ENCODE measurements at places on chromosomes 12 and 14.

DNA sequence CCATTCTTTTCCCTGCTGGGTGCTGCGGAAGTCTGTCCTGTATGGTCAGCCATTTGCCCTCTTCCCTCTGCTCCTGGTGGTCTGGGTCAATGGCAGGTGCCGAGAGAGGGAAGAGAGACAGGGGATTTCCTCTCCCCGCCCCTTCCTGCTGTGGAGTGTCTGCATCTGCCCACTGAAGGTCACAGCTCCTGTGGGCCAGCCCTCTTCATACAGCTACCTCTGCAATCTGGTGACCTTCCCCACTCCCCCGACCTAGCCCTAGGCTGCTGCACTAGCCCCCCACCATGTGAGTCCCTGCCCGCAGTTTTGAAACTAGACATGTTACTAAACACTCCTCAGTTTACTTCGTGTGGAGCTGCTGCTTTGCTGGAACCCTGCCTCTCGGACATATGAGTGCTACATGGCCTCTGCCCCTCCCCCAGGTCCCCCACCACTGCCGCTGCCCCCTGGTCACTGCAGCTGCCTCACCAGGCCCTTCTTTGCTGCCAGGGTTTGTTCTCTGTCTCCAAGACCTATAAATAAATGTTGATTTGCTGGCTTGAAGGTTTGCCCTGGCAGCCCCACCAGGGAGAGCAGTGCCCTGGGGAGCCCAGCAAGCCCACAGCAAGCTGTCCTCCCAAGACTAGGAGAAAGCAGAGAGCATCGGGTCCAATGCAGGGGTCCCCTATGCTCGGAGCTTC is 102.9 kb downstream of the DPF3 start:
- no peaks in the 10 kb centered on the region for H3K4me1 ChIP-seq
- no peaks in the 10 kb centered on the region for H3K27me3 ChIP-seq
- no peak overlapping the region for H3K27ac ChIP-seq
- no peak for DNase-seq
- H3K4me3 ChIP-seq: no peak overlapping the region
- no peaks in the 10 kb centered on the region for H3K36me3 ChIP-seq

DNA sequence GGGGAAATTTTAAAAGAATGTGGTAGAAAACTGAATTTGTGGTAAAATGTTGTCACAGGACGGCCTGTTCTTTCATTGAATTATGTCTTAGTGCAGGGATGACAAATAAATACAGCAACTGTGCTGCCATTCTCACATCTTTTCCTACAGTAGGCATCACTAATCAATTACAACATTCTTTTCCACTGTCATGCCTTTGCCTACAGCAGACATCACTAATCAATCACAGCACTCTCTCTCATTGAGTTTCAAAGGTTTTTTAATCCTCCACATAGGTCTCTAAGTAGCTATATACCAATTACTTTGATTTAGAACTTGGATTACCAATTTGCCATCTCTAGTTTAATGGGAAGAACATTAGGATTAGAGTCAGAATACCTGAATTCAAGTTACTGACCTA is 30.1 kb downstream of the NTF3 start:
- no peaks in the 10 kb centered on the region for H3K36me3 ChIP-seq
- no peak overlapping the region for H3K27ac ChIP-seq
- peaks cover 10% of the 10 kb centered on the region for H3K4me1 ChIP-seq
- no peaks in the 10 kb centered on the region for H3K27me3 ChIP-seq

DNA sequence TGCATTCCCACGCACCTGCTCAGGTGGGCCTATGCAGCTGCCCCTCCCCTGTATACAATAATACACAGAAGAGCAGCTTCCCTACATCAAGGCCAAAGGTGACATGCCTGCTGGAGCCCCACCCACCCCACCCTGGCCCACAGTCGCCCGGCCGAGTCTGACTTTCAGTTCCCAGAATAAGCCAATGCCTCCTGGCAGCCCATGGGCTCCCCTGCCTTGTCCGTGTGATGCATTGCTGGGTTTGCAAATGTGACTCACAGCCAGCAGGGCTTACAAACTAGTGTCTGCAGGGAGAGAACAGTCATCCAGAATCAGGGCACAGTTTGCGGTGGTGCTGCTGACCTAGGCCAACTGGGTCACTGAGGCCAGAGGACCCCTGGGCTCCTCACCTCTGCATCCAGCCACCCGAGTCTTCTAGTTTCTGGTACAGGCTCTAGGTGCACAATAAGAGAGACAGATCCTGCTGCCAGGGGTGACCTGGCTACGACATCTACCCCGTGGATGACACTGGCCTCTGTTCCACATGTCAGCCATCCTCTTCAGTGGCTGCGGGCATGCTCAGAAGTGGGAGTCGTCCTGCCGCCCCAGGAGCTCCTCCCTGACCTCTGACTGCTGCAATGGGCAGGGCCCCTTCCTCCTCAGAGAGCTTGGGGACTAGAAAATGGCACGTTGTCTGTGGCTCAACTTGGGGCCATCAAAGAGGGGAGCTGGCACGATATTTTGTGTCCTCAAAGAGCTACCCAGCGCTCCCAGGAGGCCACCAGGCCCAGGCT is 84.5 kb downstream of the CHGA start:
- H3K27ac ChIP-seq: peak overlapping the region; percentile 77
- no peaks in the 10 kb centered on the region for H3K27me3 ChIP-seq
- H3K36me3 ChIP-seq: no peaks in the 10 kb centered on the region
- H3K4me1 ChIP-seq: peaks cover 40% of the 10 kb centered on the region
- peak; percentile 62 for DNase-seq

DNA sequence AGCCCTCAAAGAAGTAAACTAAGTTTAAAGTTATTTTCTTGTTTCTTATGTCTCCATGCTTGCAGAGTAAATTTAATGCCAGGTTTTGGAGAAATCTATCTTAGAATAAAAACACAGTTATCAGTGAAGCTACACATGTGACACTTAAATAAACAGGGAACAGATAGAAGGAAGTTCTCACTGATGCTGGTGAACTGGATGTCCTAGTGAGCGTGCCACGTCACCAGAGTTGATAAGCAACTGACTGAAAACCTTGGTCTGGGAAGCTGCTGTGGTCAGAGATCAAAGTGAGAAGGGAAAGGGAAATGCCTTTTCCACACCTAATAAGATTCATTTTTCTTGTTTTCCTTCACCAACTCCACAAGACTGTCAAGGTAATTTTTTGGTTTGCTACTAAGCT is 74.8 kb upstream of the PCED1B start:
- no peaks in the 10 kb centered on the region for H3K4me1 ChIP-seq
- no peak overlapping the region for H3K4me3 ChIP-seq
- H3K36me3 ChIP-seq: no peaks in the 10 kb centered on the region
- no peak overlapping the region for H3K27ac ChIP-seq
- H3K27me3 ChIP-seq: no peaks in the 10 kb centered on the region

- H3K36me3 ChIP-seq: no peaks in the 10 kb centered on the region
- no peaks in the 10 kb centered on the region for H3K27me3 ChIP-seq
- no peak overlapping the region for H3K4me3 ChIP-seq
- no peaks in the 10 kb centered on the region for H3K4me1 ChIP-seq
- DNase-seq: no peak
Measured at GRCh38 chr14:79043194-79043889, 873.2 kb downstream of the NRXN3 start.

DNA sequence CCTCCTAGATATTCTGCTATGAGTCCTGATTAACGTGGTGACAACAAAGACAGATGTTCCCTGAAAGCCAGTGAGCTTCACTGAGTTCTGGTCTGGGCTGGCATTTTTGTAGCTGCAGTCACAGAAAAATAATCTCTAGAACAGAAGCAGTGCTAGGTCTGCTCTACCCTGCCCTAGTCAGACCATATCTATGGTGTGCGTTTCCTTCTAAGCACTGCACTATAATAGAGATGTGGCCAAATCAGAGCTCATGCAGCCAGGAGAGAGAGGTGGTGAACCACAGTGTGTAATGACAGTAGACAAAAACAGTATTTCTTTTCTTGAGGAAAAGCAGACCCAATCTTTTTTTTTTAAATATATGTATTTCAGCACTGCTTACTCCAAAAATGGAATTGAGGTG is 76.3 kb downstream of the CMAS start:
- no peaks in the 10 kb centered on the region for H3K27me3 ChIP-seq
- no peaks in the 10 kb centered on the region for H3K36me3 ChIP-seq
- H3K4me3 ChIP-seq: no peak overlapping the region
- DNase-seq: no peak
- no peak overlapping the region for H3K27ac ChIP-seq
- H3K4me1 ChIP-seq: no peaks in the 10 kb centered on the region

- peaks cover 10% of the 10 kb centered on the region for H3K4me1 ChIP-seq
- no peak overlapping the region for H3K27ac ChIP-seq
- H3K4me3 ChIP-seq: no peak overlapping the region
- no peaks in the 10 kb centered on the region for H3K36me3 ChIP-seq
- no peaks in the 10 kb centered on the region for H3K27me3 ChIP-seq
Measured at GRCh38 chr12:64796205-64796845, 28.1 kb upstream of the TBC1D30 start.

DNA sequence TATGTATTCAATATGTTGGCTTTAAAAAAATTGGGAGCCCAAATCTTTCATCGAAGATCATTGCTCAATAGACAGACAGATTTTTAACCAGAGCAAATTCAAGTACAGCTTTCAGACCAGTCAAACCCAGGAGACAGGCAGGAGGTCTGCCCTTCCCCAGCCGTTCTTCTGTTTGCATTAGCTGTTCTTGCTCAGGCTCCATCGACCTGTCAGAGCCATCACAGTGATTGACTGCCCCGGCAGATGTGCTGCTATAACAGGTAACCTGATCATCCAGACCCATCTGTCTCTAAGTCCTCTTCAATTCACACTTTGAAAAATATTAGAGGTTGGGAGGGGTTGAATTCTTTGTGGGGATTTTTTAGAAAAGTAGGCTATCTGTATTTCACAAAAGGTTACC is 453.5 kb downstream of the FOXG1 start:
- no peaks in the 10 kb centered on the region for H3K4me1 ChIP-seq
- DNase-seq: no peak
- H3K4me3 ChIP-seq: no peak overlapping the region
- H3K36me3 ChIP-seq: no peaks in the 10 kb centered on the region
- H3K27me3 ChIP-seq: no peaks in the 10 kb centered on the region

DNA sequence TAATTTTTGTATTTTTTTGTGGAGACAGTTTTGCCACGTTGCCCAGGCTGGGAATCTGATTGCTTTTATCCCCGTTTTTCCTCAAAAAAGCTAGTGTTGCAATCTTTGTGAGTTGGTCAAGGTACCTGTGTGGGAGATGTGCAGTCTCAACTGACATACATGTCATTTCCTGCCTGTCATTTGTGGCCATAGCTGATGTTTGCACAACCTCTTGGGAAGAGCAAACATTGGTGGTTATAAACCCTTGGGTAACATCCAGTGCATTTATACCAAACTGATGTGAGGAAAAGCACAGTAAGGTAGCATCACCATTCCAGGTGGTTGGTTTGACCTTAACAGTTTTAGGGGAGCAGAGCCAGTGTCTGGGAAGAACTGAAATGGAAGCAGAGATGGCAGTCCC is 54.7 kb downstream of the ATG14 start:
- H3K36me3 ChIP-seq: peaks cover 4% of the 10 kb centered on the region
- no peak for DNase-seq
- no peaks in the 10 kb centered on the region for H3K4me1 ChIP-seq

GRCh38 chr12:7145671-7146070 is 15.5 kb downstream of the CLSTN3 start:
- no peaks in the 10 kb centered on the region for H3K4me1 ChIP-seq
- DNase-seq: no peak
- H3K36me3 ChIP-seq: no peaks in the 10 kb centered on the region
- H3K4me3 ChIP-seq: no peak overlapping the region

- H3K27me3 ChIP-seq: no peaks in the 10 kb centered on the region
- H3K4me3 ChIP-seq: no peak overlapping the region
- H3K36me3 ChIP-seq: no peaks in the 10 kb centered on the region
- no peak for DNase-seq
- H3K4me1 ChIP-seq: no peaks in the 10 kb centered on the region
Measured at GRCh38 chr12:32353540-32353939, 45.8 kb upstream of the FGD4 start.

- H3K4me1 ChIP-seq: no peaks in the 10 kb centered on the region
- DNase-seq: no peak
- H3K27me3 ChIP-seq: no peaks in the 10 kb centered on the region
- no peak overlapping the region for H3K4me3 ChIP-seq
- no peak overlapping the region for H3K27ac ChIP-seq
- no peaks in the 10 kb centered on the region for H3K36me3 ChIP-seq
Measured at GRCh38 chr14:79056879-79057278, 886.7 kb downstream of the NRXN3 start.

DNA sequence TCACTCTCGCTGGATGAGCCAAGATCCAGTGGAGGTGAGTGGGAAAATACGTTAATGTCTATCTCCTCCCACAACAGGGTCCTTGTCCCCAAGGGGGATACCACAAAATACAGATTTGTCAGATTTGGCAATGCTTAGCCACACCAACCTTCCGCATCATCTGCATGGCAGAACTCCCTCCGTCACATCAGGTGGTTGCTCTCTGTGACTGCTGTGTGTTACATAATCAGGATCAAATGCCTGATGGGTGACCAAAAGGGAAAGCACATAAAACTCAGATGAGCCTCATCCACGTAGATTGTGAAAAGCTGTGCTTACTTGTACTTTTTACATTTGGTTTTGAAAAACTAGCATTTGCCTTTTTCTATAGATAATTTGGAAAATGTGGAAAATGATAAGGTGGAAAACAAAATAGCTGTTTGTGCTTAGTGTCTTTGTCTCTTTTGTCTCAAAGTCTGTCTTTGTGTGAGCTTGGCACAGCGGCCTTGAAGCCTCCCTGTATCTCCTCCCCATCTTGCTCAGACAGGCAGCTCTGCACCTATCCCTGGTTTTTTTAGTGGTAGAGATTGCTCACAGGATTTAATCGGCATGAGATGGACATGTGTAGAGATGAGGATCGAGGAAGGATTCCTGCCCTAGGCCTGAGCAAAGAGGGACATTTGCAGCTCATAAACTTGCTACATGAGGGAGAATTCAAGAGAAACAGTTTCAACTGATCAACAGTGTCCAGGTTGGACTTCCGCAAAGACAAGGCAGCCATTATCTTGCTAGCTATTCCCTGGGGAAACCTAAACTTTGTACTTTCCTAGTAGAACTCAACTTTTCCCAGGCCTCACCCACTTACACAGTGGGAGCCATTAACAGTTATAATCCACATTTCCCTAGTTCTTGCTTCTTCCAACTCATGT is 3.6 kb upstream of the FGF6 start:
- no peak overlapping the region for H3K27ac ChIP-seq
- H3K4me1 ChIP-seq: no peaks in the 10 kb centered on the region
- H3K4me3 ChIP-seq: no peak overlapping the region
- peaks cover 4% of the 10 kb centered on the region for H3K27me3 ChIP-seq
- H3K36me3 ChIP-seq: no peaks in the 10 kb centered on the region

DNA sequence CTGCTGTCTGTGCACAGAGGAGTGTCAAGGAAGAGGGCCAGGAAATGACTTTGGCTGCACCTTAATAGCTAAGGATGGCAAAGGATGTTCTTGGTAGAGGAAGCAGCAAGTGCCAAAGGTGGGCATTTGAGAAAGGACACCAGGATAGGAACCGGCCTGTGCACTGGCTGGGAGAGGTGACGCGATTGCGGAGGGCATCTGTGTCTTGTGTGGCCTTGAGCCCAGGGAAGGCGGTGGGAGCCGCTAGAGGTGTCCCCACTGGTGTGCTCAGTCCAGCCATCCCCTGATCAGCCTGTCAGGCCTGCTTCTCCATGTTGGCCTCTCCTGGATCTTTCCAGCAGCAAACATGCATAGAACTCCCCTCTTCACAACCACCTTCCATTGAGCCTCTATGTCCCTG is 30.2 kb downstream of the PAPLN start:
- peaks cover 7% of the 10 kb centered on the region for H3K4me1 ChIP-seq
- H3K36me3 ChIP-seq: no peaks in the 10 kb centered on the region
- H3K4me3 ChIP-seq: no peak overlapping the region
- no peak for DNase-seq
- no peak overlapping the region for H3K27ac ChIP-seq

GRCh38 chr12:94110258-94110657 is 38.1 kb upstream of the PLXNC1 start:
- no peak overlapping the region for H3K27ac ChIP-seq
- no peaks in the 10 kb centered on the region for H3K4me1 ChIP-seq
- H3K4me3 ChIP-seq: no peak overlapping the region
- DNase-seq: no peak
- no peaks in the 10 kb centered on the region for H3K36me3 ChIP-seq
